IPS DF 6.9 (cell line): ENCODE measurements at places on chromosomes 4 and X.

DNA sequence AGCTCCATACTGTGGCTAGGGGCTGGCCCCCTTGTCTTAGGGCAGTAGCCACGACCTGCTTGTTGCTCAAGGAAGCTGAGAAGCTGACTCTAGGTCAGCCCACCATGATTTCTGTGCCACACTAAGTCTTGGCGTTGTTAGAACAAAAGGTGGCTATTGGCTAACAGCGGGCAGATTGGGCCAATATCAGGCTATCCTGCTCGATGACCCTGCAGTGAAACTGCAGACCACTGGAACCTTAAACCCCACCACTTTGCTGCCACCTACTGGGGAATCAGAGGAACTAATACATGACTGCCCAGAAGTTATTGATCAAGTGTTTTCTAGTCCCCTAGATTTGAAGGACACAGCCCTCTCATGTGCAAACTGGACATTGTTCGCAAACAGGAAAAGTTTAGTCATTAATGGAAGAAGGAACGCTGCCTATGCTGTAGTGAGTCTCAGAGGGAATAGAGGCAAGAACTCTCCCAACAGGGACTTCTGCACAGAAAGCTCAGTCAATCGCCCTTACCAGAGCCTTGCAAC is 17.0 kb upstream of the PAPSS1 start:
- H3K4me1 ChIP-seq = no peaks in the 10 kb centered on the region
- no peak for DNase-seq
- no peak overlapping the region for H3K4me3 ChIP-seq
- no peak overlapping the region for H3K27ac ChIP-seq
- H3K27me3 ChIP-seq = peaks cover 2% of the 10 kb centered on the region; the same call in 1 of the 2 replicates
- no peaks in the 10 kb centered on the region for H3K36me3 ChIP-seq

GRCh38 chr4:136763919-136764318 is 768.4 kb downstream of the PCDH18 start:
- DNase-seq = no peak
- H3K27me3 ChIP-seq = no peaks in the 10 kb centered on the region
- H3K4me1 ChIP-seq = no peaks in the 10 kb centered on the region

- DNase-seq = no peak
- no peaks in the 10 kb centered on the region for H3K36me3 ChIP-seq
- H3K4me3 ChIP-seq = no peak overlapping the region
- H3K4me1 ChIP-seq = no peaks in the 10 kb centered on the region
- no peaks in the 10 kb centered on the region for H3K27me3 ChIP-seq
- no peak overlapping the region for H3K27ac ChIP-seq
Observed at GRCh38 chr4:94396984-94397383, 54.3 kb upstream of the HPGDS start.

DNA sequence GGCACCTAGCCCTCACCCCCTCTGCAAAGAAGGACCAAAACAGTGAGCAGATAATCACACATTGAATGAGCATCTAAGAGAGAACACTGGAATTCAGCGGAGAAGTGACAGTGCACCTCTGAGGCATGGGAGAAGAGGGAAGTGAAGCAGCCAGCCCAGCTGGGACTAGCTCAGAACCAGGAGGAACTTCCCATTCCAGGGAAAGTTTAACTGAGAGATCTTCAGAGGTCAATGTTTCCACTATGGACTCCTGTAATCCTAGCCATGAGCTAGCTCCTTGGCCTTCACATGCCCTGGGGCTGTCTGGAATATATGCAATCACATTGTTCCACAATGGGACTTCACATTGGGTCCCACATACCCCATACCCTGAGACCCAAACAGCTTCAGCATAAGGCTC is 24.4 kb downstream of the TLR6 start:
- no peak overlapping the region for H3K27ac ChIP-seq
- DNase-seq = no peak
- no peak overlapping the region for H3K4me3 ChIP-seq
- H3K4me1 ChIP-seq = no peaks in the 10 kb centered on the region

GRCh38 chrX:133185938-133186337 is 32.2 kb downstream of the TFDP3 start:
- H3K4me3 ChIP-seq = no peak overlapping the region
- no peaks in the 10 kb centered on the region for H3K27me3 ChIP-seq
- no peak for DNase-seq
- no peaks in the 10 kb centered on the region for H3K4me1 ChIP-seq
